ENCODE measurements at places on chromosomes 5 and 9. TPM values are rescaled to one million over a fixed set of nuclear protein-coding genes. Genes with fewer than 3 reads are reported as not detected.

- DNase-seq, result no peak
- peaks cover 13% of the 10 kb centered on the region for H3K36me3 ChIP-seq
- H3K4me3 ChIP-seq, result no peak overlapping the region
- no peaks in the 10 kb centered on the region for H3K27me3 ChIP-seq
- H3K4me1 ChIP-seq, result no peaks in the 10 kb centered on the region
These were observed 4.4 kb upstream of the DIAPH1 start for GRCh38 chr5:141623186-141623585.

DNA sequence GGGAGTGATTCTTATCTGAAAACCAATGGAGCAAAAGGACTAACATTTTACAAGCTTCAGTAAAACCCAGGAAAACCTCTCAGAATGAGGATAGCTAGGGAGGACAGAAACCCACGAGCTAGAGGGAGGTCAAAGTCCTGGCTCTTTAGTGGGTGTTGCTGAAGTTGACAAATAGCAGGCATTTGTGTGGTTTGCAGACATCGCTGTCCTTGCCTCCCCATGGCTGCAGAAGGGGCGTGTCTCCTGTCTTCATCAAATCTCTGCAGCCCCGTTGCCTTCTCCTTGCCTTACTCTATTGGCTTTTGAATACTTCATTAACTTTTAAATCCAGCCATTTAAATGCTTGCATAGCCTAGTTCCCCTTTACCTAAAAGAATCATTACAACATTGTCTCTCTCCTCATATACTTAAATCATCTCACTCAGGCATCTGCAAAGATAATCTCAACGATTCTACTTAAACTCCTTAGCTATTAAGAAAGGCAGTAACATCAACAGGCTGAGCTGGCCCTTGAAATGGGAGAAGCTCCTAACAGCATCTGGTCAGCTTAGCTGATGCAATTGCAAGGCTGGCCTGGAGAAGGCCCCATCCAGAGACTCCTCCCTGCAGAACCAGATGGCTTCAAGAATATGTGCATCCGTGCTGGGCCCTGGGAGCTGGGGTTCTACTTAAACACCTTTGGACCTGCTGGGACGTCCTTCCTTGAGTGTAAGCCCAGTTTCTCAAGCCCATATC lies 152.8 kb upstream of the TAS2R1 start:
- DNase-seq, result no peak
- H3K27me3 ChIP-seq, result peaks cover 12% of the 10 kb centered on the region
- H3K4me3 ChIP-seq, result no peak overlapping the region
- no peak overlapping the region for H3K27ac ChIP-seq
- no peaks in the 10 kb centered on the region for H3K36me3 ChIP-seq
- peaks cover 19% of the 10 kb centered on the region for H3K4me1 ChIP-seq

DNA sequence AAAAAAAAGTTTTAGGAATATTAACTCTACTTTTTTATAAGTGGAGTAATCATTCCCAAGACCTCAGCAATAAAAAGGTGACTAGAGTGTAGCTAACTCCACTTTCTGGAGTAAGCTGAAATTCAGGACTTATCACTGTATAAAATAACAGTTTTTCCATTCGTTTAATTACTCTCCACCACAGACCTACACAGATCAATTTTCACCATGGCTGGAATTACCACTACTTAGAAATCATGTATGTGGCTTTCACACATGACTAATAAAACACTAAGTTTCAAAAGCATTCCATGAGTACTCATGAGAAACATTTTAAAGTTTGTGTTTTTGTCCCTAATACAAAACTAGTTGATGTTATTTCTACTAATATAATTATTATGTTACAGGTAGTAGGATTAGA lies 9.9 kb downstream of the PLPP1 start:
- DNase-seq, result no peak
- H3K27ac ChIP-seq, result no peak overlapping the region
- H3K27me3 ChIP-seq, result no peaks in the 10 kb centered on the region

- no peak for DNase-seq
- H3K4me3 ChIP-seq, result no peak overlapping the region
- no peaks in the 10 kb centered on the region for H3K27me3 ChIP-seq
- no peaks in the 10 kb centered on the region for H3K36me3 ChIP-seq
These were observed 45.3 kb upstream of the PDZD2 start for GRCh38 chr5:31593665-31594064.

- H3K4me1 ChIP-seq, result peaks cover 5% of the 10 kb centered on the region
- H3K4me3 ChIP-seq, result no peak overlapping the region
- DNase-seq, result no peak
- no peak overlapping the region for H3K27ac ChIP-seq
These were observed 26.0 kb downstream of the PSIP1 start for GRCh38 chr9:15484802-15485201.

DNA sequence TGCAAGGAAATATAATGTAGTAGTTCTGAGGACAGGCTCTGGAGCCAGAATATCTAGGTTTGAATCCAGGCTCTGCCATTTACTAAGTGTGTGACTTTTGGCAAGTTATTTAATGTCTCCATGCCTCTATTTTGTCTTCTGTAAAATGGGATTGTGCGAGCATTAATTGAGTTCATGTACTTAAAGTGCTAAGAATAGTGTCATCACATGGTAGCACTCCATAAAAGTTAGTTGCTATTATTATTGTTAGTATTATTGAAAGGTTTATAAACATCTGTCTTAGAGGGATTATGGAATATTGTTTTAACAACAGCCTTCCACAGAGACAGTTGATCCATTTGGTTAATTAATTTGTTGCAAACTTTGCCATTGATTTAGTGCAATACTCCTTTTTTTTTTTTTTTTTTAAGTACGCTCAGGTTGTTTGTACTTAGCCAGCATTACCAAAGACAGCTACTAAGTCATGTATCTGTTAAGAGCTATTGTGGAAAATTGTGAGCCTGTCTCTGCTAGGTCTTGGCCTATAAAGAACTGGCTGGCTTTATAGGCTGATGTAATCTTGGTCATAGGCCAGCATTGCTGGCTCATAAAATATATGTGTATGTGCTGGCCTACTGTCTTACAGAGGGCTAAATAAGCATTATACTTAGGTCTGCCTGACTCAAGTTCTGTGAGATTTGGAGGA lies 174.7 kb downstream of the WDR70 start:
- peaks cover 1% of the 10 kb centered on the region for H3K4me1 ChIP-seq
- H3K36me3 ChIP-seq, result no peaks in the 10 kb centered on the region
- H3K4me3 ChIP-seq, result no peak overlapping the region
- no peaks in the 10 kb centered on the region for H3K27me3 ChIP-seq
- H3K27ac ChIP-seq, result no peak overlapping the region
- no peak for DNase-seq

DNA sequence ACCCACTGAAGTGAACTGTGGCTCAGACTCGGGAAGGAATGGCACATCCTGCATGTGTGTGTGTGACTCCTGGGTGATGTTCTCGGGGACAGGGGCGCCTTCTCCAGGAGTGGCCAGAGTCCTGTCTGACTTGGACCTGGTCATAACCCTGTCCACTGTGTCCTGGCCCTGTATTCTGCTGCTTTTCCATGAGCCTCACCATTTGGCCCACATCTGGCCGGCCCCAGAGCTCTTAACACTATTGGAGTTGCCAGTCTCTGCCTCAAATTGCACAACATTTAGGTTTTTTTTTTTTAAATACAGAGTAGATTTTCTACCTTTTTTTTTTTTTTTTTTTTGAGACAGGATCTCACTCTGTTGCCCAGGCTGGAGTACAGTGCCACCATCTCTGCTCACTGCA lies 278.3 kb upstream of the TUT7 start:
- H3K36me3 ChIP-seq, result no peaks in the 10 kb centered on the region
- H3K27me3 ChIP-seq, result peaks cover 63% of the 10 kb centered on the region
- H3K4me1 ChIP-seq, result no peaks in the 10 kb centered on the region
- no peak for DNase-seq
- H3K4me3 ChIP-seq, result no peak overlapping the region

DNA sequence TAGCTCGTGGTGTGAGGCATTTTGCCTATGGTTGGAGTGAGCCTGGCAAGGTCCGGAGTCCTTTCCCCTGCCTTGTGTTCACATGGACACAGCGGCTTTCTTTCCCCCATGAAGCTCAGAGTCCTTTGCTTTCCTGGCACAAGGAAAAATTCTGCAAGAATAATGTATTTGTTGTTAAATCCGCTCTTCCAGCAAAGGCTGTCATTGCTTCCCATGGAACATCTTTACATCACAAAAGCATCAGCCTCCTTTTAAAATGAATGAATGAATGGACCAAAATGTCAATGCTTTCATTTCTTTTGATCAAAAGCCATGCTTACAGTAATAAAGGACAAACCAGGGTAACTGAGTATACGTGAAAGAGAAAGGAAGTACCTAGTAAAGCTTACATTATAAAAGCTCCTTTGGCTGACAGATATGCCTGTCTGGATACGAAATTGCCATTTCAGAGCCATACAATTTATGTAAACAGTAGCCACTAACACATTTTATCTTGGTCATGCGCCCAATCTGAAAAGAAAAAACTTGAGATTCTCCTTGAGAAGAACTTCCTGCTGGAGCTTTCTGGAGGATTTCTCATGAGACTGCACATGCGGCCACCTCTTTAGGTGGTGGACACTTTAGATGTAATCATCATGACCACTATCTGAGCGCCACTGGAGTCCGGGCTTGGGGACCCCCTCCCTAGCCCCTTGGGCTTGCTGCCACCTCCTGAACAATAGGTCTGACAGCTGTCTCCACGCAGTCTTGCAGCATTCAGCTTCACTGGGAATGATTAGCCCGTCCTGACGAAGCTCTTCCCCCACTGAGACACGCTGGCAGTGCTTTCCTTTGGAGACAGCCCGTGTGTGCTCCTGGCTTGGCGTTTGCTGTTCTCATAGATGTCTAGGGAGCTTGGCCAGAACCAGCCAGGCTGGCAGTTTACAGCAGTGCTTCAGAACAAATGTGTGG lies 355.9 kb downstream of the ADAMTS6 start:
- no peaks in the 10 kb centered on the region for H3K36me3 ChIP-seq
- H3K4me3 ChIP-seq, result no peak overlapping the region
- peaks cover 2% of the 10 kb centered on the region for H3K4me1 ChIP-seq
- H3K27ac ChIP-seq, result no peak overlapping the region
- H3K27me3 ChIP-seq, result peaks cover 3% of the 10 kb centered on the region

GRCh38 chr5:139805545-139805944 lies 9.9 kb downstream of the PSD2 start:
- no peaks in the 10 kb centered on the region for H3K4me1 ChIP-seq
- no peak overlapping the region for H3K27ac ChIP-seq
- H3K36me3 ChIP-seq, result no peaks in the 10 kb centered on the region
- no peak for DNase-seq
- H3K27me3 ChIP-seq, result peaks cover 57% of the 10 kb centered on the region

GRCh38 chr5:9430306-9430705 lies 115.6 kb downstream of the SEMA5A start:
- no peaks in the 10 kb centered on the region for H3K27me3 ChIP-seq
- peaks cover 8% of the 10 kb centered on the region for H3K4me1 ChIP-seq
- H3K4me3 ChIP-seq, result no peak overlapping the region
- no peaks in the 10 kb centered on the region for H3K36me3 ChIP-seq

DNA sequence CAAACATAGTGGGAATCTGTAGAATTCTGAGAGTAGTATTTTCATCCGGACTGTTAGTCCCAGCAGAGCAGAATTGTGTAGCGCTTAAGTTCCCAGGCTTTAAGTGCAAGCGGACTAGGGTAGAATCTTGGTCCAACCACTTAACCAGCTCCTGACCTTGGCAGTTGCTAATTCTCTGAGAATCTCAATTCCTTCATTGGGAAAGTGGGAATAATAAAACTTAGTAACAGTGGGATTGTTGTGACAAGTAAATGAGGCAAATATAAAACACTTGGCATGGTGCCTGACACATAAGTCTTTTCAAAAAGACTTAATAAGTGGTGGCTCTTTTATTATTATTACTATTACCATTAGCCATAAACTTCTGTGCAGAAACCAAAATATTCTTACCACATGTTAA lies 8.4 kb upstream of the SLC1A3 start:
- no peak overlapping the region for H3K4me3 ChIP-seq

- no peak for DNase-seq
- H3K4me1 ChIP-seq, result peaks cover 2% of the 10 kb centered on the region
- H3K27ac ChIP-seq, result no peak overlapping the region
- H3K4me3 ChIP-seq, result no peak overlapping the region
- H3K36me3 ChIP-seq, result peaks cover 4% of the 10 kb centered on the region
These were observed 60.9 kb upstream of the SLC2A8 start for GRCh38 chr9:127336086-127336485.

GRCh38 chr5:25286319-25286718 lies 641.5 kb upstream of the CDH10 start:
- no peak overlapping the region for H3K4me3 ChIP-seq
- no peaks in the 10 kb centered on the region for H3K36me3 ChIP-seq

DNA sequence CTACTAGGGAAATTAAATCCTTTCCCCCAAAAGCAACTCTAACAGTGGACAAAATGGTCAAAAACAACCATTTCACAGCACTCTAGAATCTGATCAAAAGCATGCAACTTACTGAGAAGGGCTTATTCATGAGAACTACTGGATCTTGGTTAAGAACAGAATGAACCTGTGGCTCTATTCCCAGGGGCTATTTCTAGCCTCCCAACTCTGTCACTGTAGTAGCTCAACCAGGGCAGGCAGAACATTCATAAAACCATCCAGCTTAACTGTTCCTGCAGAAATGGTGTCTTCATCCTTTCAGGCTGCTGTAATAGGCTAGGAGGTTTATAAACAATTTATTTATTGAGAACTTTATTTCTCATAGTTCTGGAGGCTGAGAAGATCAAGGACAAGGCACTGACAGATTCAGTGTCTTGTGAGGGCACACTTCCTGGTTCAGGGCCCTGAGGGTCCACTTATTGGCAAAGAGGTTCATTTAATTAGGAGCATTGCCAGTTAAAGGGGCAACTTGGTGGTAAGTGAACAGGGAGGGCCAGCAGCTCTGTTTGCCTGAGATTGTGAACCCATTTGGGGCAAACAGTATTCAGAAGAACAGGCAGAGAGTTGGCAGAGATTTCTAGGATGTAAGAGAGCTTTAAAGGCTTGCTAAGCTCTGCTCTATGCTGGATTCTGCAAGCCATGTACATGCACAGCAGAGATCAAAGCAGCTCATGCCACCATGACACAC lies 238.5 kb upstream of the FBXL7 start:
- H3K4me1 ChIP-seq, result no peaks in the 10 kb centered on the region
- H3K4me3 ChIP-seq, result no peak overlapping the region
- H3K36me3 ChIP-seq, result no peaks in the 10 kb centered on the region
- DNase-seq, result no peak
- H3K27me3 ChIP-seq, result no peaks in the 10 kb centered on the region
- no peak overlapping the region for H3K27ac ChIP-seq

DNA sequence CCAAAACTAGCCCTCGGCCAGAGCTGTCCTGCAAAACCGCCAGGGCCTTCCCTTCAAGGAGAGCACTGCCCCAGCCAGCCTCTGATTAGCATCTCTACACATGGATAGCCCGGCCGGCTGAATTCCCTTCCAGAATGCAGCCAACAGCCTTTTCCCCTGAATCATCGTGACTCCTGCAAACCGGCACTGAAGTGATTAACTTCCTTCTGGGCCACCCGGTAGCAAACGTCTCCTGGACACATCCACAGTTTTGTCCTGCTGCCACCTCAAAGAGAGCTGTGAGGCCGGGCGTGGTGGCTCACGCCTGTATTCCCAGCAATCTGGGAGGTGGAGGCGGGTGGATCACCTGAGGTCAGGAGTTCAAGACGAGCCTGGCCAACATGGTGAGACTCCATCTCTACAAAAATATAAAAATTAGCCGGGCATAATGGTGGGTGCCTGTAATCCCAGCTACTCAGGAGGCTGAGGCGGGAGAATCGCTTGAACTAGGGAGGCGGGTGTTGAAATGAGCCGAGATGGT lies 21.1 kb upstream of the EEIG1 start:
- H3K4me3 ChIP-seq, result no peak overlapping the region
- peaks cover 6% of the 10 kb centered on the region for H3K4me1 ChIP-seq
- no peaks in the 10 kb centered on the region for H3K27me3 ChIP-seq
- H3K36me3 ChIP-seq, result no peaks in the 10 kb centered on the region
- no peak for DNase-seq

LMX1B gene
- 9.1 TPM for total RNA-seq

TERT gene
- 4.3 TPM for total RNA-seq

ACOT12 gene
- total RNA-seq, result not detected

GABRP gene
- total RNA-seq, result 3.1 TPM

SLC1A3 gene
- 14.5 TPM for total RNA-seq

SYK gene
- 9.6 TPM for total RNA-seq

SV2C gene
- 0.27 TPM for total RNA-seq

GFRA3 gene
- total RNA-seq, result 24.4 TPM
